ENCODE measurements at places on chromosomes 6 and 20.
A peak's percentile ranks its signal among the peaks of the same experiment; 100 is the strongest.

GRCh38 chr20:31595654-31596411 lies 9.3 kb upstream of the ID1 start:
- DNase-seq: no peak

GRCh38 chr20:51199920-51200319 lies 177.0 kb upstream of the KCNG1 start:
- DNase-seq: no peak

DNA sequence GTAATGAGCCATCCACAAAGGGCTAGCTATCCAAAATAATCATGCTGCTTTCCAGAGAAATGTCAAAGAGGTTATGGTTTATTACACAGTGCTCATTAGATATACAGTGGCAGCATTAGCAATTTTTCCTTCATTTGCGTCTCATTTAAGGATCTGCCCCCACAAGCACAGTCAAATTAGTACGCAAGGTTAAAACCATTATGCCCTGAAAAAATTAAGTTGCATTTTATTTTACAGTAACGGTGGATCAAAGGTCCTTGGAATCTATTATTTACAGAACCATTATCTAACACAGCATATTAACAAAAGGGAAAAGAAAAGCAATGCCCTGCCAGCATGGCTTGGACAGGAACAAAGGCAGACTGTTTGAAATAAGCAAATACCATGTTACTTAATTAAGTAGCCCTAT lies 144.8 kb downstream of the PDSS2 start:
- DNase-seq: no peak

DNA sequence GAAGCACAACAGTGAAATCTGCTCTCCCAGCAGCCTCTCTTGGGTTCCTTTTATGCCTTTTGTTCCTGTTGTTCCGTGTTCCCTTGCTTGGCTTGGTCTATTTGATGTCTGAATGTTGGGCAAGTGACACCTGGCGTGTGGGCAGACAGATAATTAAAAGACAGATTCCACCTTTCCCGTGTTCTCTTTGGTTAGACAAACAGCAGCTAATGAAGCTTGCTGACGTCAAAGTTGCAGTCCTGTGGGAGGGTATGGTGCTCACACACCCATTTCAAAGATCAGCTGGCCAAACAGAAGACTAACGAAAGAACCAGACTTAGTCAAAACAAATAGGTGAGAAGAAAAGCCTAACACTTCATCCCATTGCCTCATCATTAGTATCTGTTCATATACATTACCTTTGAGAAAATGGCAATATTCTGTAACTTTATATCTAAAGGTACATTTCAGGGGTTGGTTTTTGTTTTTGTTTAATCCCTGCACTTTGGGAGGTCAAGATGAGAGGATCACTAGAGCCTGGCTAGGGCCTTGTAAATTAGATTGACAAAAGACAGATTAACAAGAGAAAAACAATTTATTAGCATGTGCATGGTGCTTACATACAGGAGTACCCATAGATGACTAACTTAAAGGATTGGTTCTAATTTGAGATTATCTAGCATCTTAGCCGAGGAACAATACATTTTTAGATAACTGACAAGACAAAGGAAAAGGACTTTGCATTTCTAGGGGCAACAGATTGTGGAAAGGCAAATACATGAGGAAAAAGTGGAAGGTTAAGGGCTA lies 48.9 kb upstream of the TNFRSF21 start:
- DNase-seq: no peak

DNA sequence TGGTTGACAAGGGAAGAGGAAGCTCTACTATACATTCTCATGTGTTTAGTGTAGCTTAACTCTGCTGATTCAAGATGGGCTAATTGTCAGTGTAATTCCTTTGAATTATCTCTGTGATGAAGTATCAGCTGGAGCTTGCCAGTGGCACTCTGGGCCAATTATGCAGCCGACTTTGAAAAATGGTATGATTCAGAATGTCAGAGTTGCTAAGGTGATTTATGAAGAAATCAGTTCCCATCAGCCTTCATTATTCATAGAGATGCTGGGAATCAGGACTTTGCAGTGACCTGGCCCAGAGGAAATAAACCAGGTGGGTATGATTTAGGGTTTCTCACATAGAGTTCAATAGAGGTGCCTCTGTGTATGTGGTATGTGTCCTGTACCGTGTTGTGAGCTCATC lies 33.4 kb downstream of the KCNS1 start:
- no peak for DNase-seq

- no peak for DNase-seq
Observed at GRCh38 chr6:46050845-46051405, 35.3 kb upstream of the CLIC5 start.

GRCh38 chr6:130693944-130694343 lies 133.3 kb upstream of the SMLR1 start:
- DNase-seq: no peak

- no peak for DNase-seq
Observed at GRCh38 chr6:137001977-137002302, 42.8 kb downstream of the IL20RA start.

DNA sequence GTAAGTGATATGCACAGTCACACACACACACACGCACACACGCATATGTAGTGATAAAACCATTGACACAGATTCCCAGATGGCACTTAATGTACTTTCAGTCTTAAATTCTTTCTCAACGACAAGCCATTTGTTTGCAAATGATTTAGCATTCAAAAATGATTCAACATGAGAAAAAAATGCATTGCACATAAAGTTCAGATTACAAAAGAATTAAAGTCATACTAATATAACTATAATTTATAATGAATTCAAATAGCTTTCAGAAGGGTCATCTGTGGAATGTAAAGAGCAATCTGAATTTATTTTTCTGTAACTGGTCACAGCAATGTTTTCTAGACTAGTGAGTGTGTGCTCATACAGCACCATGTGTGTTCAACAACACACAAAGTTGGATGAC lies 521.6 kb upstream of the ZNF337 start:
- no peak for DNase-seq

GRCh38 chr6:113031591-113032238 lies 684.6 kb downstream of the RFPL4B start:
- no peak for DNase-seq

DNA sequence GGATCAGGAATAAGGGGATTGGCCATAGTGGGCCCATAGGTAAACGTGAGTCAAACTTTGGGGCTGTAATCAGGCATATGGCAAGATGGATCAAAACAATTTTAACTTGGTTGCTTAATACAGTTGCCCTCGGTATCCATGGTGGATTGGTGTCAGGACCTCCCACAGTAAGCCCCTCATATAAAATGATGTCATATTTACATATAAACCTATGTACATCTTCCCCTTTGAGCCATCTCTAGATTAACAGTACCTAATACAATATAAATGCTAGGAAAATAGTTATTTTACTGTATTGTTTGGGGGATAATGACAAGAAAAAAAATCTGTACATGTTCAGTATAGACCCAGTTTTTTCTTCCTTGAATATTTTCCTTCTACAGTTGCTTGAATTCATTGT lies 7.4 kb upstream of the ACAT2 start:
- DNase-seq: no peak

DNA sequence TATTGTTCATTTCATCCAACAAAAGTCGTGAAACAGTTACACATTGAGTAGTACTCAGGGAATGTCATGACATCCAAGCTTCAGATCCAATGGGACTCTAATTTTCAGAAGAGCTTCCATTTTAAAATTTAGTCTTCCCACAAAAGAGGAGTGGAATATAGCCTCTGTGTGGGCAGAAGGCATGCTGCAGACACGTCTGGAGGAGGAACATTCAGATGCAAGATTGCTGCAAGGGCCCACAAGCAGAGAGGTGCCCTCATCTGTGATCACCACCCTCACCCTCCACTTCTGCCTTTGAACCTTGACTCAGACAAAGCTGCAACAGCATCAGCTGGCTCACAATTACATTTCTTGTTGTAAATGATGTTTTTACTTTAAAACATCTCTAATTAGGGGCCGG lies 29.9 kb downstream of the NRN1 start:
- no peak for DNase-seq

- no peak for DNase-seq
Observed at GRCh38 chr6:24655215-24655614, 9.2 kb upstream of the KIAA0319 start.

GRCh38 chr20:20353576-20353975 lies 14.3 kb upstream of the INSM1 start:
- no peak for DNase-seq

DNA sequence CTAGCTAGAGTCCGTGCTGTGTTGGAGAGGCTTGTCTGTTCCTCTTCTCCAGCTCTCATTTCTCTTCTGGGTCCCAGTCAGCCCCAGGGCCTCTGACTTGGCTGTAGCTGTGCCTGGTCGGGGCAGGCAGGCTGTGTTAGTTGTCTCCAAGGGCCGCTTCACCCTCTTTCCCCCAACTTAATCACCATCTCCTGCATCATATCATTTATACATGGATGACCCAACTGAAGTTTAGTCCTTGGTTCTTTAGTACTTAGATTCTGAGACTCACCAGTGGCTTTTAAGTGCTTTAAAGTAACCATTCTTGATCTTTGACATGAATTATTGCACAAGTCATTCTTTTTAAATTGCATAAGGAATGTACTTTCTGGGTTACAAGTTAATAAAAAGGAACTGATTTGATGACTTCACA lies 127.3 kb downstream of the RTN4IP1 start:
- no peak for DNase-seq

DNA sequence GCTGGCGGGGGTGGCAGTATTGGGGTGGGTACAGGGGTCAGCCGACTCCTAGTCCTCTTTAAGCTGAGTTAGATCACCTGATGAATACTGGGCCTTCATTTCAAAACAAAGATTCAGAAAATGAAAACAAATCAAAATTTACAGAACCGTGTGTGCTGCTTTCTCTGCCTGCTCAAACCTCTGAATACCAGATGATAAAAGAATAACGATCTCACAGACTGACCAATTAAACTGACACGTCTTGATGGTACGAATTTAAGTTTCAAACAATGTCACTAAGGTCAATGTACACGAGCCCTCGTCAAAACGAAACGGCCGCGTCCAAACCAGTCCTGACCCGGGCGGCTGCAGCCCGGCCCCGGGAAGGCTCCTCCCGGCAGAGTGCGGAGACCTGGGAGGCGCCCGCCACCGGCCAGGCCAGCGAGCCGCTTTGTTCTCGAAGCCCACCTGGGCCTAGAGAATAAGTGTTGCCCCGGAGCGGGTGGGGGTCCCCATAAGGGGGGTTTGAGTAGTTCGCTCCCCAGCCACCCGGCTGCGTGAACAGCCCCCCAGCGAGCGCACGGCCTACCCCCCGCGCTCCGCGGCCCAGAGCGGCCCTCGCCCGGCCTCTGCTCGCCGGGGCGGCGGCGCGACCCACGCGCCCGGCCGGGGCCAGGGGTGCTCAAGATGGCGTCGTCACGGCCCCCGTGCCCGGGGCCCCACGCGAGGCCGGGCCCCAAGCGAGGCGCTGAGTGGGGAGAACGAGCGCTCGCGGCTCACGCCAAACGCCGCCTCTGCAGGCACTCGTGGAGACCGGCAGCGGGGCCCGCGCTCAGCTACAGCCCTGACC lies 728 bp downstream of the PSMA7 start:
- DNase-seq: no peak

DNA sequence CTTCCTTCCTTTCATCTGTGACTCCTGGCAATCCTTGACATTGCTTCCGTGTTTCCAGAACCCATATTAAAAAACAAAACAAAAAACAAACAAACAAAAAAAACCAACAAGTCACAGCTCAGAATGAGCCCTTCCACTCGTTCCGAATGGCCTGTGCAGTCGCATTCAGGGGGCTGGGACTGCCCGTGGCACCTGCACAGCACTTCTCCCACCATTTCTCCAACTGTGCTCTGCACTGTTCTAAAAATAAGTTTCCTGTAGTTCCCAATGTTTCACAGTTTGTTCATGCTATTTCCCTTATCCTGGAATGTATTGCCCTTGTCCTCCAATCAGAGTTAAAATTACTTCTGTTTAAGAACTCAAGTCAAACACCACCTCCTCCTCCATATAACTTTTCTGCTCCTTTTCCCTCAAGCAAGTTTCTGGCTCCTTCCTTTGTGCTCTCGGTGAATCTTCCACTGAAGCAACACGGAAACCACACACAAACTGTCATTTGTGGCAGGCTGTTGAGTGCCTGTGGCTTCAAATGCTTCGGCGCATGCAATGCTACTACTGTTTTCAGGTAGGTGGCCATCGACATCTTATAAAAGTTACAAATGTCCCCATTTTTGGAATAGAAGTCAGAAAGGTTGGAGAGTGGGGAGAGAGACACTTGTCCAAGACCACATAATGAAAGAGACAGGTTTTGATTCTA lies 57.7 kb downstream of the PDE10A start:
- DNase-seq: no peak

- no peak for DNase-seq
Observed at GRCh38 chr6:46377209-46377608, 114.0 kb downstream of the RCAN2 start.

GRCh38 chr6:105620878-105621277 lies 218.0 kb upstream of the PREP start:
- DNase-seq: no peak

DNA sequence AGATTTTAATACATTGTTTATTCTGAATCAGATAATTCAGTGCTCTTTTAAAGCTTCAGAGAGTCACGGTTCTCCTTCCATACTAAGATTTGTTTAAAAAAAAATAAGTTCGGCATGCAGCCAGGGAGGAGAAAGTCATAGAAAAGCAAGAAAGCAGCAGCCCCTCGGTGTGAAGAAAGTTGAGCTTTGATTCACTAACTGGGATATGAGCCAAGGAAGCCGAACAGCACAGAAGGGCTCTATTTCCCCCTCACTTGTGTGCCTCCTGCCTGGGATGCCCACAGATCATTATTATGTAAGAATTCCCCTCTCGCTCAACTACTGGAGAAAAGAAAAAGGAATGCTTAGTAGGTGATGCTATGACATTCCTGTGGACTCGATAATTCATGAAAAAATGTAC lies 69.3 kb upstream of the SYNJ2 start:
- DNase-seq: peak; percentile 50

DNA sequence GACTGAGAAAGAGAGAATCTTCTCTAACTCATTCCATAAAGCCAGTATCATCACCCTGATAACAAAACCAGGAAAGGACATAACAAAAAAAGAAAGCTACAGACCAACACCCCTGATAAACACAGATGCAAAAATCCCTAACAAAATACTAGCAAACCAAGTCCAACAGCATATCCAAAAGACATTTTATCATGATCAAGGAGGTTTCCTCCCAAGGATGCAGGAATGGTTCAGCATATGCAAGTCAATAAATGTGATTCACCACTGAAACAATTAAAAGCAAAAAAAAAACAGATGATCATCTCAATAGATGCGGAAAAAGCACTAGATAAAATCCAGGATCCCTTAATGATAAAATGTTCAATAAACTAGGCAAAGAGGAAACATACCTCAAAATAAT lies 24.5 kb upstream of the ALDH8A1 start:
- DNase-seq: no peak

GRCh38 chr20:50535162-50535561 lies 25.0 kb downstream of the PTPN1 start:
- no peak for DNase-seq

GRCh38 chr6:132684272-132684671 lies 25.3 kb upstream of the TAAR1 start:
- no peak for DNase-seq

DNA sequence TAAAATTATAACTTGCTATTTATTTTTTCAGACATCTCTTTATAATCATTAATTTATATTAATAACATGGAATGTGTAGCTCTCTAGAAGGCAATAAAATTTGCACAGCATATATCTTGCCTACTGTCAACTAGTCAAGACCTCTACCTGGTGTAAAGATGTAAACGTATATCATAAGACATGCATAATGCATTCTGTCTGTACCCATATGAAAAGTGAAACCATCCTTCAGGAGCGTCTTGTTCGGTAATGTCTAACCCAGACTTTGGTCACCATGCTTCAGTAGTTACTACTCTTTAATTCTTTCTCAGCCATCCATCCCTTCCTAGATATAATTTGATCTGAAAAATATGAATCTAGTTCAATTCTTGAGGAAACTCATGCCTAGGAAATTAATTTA lies 21.0 kb downstream of the CEP43 start:
- DNase-seq: no peak

- no peak for DNase-seq
Observed at GRCh38 chr6:13903364-13903763, 21.4 kb upstream of the RNF182 start.

Measured in dorsolateral prefrontal cortex (tissue), 122 donors.